ENCODE measurements at places on chromosomes 16 and 17.

DNA sequence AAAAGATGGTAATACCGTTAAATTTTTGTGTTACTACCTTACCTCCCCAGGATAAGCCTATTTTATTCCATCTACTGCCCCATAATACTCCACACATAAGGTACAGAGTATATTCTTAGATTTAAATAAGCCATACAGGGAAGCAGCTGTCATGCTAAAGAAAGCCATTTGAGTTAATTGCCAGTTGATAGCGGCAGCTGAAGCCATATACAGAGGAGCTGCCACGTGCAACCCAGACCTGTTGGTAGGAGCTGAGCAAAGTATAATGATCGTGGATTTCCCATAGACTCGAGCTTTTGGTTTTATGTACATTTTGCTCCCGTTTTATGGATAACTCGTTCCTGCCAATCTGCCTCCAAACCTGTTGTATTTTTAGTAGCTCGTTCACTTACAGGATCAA is 12.0 kb downstream of the CPSF4L start:
- no peak for DNase-seq

DNA sequence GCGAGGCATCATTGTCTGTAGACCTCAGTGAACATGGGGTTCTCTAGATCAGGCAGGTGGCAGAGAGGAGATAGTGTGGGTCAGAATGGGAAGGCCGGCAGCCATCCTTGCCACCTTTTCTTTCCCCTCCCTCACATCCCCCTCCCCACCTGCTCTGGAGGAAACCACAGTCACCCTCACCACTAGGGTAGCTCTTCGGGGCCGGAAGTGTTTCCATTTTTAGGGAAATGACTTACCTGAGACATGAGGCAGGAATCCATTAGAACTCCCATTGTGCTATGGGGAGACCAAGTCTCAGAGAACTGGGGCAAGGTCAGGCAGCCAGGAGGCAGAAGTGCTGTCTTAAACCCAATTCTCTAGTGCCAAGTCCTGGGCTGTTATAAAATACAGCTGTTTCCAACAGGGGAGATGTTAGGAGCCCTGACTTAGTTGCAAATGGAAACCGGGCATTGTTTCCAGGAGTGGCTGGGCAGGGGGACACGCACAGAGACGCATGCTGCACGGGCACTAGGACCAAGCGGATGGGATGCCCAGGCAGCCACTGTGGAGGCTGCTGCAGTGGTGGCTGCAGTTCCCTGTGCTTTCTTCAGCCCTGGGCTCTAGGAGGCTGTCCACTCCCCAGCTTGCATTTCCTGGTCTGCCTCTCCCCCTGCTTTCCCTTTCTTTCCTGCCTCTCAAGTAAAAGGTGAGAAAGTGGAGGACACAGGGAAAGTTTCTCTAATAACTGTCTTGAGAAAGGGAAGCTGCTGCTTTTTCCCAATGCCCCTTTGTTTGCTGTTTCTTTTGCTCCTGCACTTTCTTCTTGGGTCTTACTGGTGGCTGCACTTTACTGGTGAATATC is 2.8 kb downstream of the HAS3 start:
- DNase-seq: no peak

- DNase-seq: no peak
These were observed 5.1 kb downstream of the GGA2 start for GRCh38 chr16:23505180-23505665.

DNA sequence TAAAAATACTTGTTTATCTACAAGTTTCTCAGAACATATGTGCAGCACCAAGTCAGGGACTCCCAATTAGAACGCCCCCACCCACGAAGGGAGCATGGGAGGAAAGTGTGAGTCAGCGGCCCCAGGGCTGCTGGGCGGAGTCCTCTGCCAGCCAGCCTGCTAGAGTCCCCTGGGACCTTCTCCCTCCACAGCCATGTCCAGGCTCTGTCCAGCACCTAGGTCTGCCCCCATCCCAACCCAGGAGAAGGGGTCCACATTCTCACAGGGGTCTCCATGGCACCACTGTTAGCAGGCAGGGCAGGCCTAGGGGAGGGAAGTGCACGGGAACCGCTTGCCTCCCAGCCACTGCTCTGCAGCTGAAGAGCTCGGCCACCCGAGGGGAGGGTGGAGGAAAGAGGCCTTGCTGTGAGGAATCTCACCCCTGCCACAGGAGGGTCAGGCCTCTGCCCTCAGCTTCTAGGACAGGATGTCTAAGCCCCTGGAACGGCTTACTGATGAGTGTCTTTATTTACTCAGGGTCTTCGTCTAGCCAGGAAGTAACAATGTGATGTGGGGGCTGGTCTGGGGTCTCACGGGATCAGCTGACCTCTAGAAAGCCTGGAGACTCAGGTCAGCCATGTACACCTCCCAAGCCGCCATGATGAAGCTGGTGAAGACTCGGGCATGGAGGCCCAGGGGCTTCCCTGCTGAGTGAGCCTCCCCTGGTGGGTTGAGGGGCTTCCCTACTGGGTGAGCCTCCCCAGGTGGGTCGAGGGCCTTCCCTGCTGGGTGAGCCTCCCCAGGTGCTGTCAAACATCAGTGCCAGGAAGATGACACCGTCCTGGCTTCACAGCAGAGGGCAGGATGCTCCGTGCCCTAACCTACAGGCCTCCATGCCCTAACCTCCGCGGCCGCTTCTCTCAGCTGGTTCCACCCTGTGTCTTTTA is 190.3 kb downstream of the RBFOX3 start:
- no peak for DNase-seq

GRCh38 chr16:57536306-57537193 is at the start of gene CCDC102A:
CCDC102A (minus strand) TSS chr16:57536571; CDS start chr16:57529177, 7,394 bp downstream.
- DNase-seq: peak; percentile 49

DNA sequence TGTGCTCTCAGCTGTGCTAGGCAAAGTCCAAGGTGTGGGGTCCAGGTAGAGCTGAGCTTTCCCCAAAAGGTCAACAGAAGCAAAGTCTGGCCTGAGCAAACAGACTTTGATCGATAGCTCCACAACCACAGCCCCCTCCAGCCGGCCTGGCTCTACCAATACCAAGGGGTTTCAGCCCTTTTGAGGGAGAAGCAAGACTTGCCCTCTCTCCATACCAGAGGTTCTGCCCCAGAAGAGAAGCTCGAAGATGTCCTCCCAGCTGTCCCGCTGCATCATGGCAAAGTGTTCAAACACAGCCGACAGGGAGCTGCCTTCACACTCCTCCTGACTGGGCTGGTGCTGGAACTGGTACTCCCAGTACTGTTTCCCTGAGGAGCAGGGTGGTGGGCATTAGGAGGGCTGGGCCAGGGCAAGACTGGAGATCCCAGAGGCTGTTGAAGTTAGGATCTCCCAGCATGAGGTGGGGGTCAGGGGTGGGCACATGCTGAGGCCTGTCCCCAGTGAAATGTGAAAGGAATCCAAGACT is 1.7 kb downstream of the VTN start:
- peak; percentile 67 for DNase-seq

- no peak for DNase-seq
These were observed 432.2 kb downstream of the MAF start for GRCh38 chr16:79168321-79168720.

GRCh38 chr16:28140788-28141618 is 70.8 kb downstream of the XPO6 start:
- DNase-seq: no peak

DNA sequence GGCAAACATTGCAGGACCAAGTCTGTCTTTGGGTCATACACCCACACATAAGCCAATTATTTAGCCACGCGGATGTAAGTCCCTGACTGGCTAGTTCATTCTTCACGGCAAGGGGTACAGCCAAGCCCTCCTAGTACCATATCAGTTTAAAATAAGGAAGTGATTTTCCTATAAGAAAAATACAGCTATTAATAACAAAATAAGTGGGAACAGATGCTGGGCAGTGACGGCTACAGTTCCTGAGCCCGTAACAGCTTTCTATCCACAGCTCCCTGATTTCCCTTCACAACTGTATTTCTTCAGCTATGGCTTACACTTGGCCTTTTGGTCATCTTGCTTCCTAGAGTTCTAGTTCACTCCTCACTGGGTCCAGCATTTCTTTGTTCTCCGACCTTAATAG is 542.4 kb upstream of the C16orf82 start:
- DNase-seq: no peak

GRCh38 chr16:52489894-52490293 is 57.0 kb downstream of the TOX3 start:
- no peak for DNase-seq

DNA sequence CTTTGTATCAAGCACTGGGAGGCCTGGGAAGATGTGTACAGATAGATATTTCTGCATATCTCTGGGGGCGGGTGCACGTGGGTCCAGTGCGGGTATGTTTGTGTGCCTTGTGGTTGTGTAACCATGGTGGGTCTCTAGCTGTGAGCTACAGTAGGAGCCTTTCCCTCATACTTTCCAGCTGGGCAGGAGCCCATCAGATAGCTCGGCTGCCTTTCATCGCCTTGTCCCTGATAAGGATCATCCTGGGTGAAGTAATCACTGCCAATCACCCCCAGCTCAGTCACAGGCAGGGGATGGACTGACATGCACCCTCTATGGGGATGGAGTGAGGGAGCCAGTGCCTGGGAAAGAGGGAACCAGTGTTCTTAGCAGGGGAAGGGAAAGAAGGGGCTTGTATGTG is 3.2 kb upstream of the SCRN2 start:
- no peak for DNase-seq

- no peak for DNase-seq
These were observed 50.8 kb downstream of the AKAP1 start for GRCh38 chr17:57135789-57136291.

DNA sequence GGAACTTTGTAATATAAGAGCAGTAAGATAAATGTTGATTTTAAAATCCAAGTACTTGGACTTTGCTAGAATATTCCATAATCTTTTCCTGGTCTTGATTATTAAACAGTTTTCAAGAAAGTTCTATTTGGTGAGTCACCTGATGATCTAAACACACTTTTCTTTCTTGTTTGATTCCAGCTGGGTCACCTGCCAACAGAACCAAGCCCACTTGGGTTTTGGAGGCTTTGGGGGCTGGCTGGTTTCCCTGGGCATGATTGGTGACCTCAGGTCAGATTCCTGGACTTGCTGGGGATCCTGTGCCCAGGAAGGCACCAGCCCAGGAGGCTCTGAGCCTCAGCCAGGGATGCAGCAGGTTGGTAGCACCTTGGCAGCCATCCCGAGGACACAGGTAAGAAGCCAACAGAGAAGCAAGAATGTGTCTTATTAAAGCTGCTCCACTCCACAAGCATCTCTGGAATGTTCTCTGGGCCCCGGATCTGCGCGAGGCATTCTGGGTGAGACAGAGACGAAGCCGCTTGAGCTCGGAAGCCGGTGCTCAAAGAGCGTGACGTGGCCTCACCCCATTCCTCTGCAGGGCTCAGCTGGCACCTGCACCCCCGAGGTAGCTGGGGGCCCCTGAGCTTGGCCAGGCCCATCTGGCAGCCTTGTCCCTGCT is 3.1 kb upstream of the TEX19 start:
- no peak for DNase-seq

- DNase-seq: no peak
These were observed 5.3 kb downstream of the DHX38 start for GRCh38 chr16:72098936-72099335.

DNA sequence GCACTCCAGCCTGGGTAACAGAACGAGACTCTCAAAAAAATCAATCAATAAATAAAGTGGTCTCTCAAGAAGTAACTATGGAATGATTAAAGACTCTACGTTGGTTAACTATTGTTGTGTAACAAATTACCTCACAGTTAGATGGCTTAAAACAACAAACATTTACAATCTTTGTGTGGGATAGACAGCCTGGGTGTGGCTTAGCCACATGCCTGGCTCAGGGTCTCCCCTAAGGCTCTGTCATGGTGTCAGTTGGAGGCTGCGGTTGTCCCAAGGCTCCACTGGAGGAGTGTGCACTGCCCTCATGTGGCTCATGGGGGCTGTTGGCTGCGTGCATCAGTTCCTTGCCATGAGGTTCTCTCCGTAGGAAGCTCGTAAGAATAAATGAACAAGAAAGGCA is 294.5 kb downstream of the SNX29 start:
- DNase-seq: no peak

- DNase-seq: peak; percentile 76
These were observed at the start of gene LITAF for GRCh38 chr16:11586856-11587642. LITAF (minus strand) TSS chr16:11586919; CDS start chr16:11556730, 30,189 bp downstream.

GRCh38 chr16:58442547-58442946 is 50.3 kb downstream of the GINS3 start:
- no peak for DNase-seq

DNA sequence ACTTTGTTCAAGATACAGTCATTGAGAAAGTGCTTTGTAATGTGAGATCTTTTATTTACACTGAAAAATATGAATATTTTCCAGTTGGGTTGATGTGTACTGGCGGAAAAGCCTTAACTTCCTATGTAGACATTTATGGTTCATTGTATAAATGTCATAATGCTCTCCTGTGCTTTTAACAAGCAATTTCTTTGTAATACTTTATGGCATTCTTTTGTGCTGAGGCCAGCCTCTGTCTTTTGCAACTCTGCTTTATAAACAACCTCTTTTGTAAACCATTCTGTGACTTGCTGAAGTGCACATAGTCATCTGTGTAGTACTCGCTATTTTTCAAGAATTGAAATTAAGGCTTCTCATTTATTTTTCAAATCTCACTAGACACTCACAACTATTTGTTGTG is 291.2 kb downstream of the CDH11 start:
- no peak for DNase-seq

DNA sequence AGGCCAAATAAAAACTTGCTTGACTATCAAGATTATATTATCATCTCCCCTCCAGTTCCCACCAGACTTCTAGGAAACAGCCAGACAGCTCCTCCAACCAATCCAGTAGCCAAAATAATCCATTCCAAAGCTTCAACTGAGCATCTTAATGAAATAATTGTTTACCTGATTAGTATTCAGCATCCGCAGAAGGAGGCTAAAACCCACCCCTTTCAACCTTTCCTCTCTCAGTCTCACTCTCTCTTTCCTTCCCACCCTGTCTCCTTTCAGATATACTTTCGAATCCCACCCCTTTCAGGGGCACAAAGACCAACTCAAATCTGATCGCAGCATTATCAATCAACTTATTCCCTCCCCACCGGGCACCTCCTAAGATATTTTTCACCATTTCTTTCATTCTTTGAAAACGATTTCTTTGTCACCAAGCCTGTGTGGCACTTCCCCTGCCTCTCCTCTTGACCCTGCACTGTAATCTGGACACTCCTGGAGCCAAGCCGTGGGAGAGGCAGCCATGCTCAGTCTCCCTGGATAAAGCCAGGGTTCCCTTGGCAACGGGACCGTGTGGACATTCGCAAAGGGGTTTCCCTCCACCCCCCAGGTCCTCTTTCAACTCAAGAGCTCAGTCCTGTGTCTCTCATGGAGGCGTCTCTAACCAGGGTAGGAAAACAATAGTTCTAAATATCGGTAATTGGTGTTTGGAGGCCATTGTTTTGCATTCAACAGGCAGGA is at the start of gene ANKFN1:
Gene ANKFN1 (plus strand): TSS at position 602 of the 729 bp plus-strand sequence. CDS start 59,193 bp downstream, outside the sequence.
- no peak for DNase-seq

- peak; percentile 67 for DNase-seq
These were observed 1.4 kb downstream of the MSL1 start for GRCh38 chr17:40122999-40123810.

GRCh38 chr16:81758376-81758775 is 20.7 kb upstream of the PLCG2 start:
- DNase-seq: no peak

- no peak for DNase-seq
These were observed 31.9 kb downstream of the BRD7 start for GRCh38 chr16:50336884-50337283.

- no peak for DNase-seq
These were observed 34.5 kb downstream of the USP22 start for GRCh38 chr17:21008160-21008915.

Measured in right lobe of liver (tissue), 6 donors.